Stimulated activated CD8-positive, alpha-beta memory T cell treated with anti-CD3 and anti-CD28 coated beads, Interleukin-15, amount 100 ng/mL, for 48 hours (primary cell): ENCODE measurements at places on chromosomes 5 and 9.

GRCh38 chr9:5188060-5188984 lies 2.9 kb upstream of the INSL6 start:
- no peak for DNase-seq

- DNase-seq = no peak
Measured at GRCh38 chr5:160233215-160233614, 3.9 kb downstream of the FABP6 start.

- no peak for DNase-seq
Measured at GRCh38 chr9:14245901-14246525, 67.9 kb downstream of the NFIB start.

DNA sequence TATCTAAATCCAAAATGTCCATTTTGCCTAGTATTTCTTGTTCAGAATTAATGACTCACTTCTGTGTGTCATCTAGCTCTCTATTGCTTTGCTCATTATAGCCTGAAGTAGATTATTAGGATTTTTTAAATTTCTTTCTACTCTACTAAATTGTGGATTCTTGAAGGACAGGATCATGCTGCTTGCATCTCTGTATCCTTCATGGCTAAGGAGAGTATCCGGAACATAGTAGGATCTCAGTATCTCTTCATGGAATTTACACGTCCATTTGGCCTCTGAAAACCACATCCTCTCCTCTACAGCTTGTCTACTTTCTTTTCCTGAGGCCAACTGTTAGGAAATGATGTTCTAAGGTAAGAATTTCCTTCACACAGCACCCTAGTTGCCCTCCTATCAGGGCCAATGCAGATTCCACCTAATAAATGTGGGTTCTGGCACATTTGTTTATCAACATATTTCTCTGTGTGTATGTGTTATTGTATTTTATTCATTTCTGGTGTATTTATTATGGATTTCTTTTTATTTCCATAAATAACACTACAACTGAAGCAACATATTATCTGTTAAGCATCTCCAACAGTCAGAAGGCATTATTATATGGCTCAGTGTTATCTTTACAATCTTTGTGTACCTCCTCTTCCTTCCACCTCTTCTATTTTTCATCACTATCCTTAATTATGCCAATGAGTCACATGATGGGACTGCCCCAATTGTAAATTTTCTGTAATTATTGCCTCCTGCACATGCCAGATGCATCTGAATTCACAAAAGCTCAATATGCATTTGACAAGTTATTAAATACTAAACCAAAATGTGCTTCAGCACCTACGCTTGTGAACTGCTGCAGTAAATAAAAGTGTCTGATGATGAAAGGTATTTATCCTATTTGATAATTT lies 557.8 kb upstream of the TLE4 start:
- DNase-seq = no peak

DNA sequence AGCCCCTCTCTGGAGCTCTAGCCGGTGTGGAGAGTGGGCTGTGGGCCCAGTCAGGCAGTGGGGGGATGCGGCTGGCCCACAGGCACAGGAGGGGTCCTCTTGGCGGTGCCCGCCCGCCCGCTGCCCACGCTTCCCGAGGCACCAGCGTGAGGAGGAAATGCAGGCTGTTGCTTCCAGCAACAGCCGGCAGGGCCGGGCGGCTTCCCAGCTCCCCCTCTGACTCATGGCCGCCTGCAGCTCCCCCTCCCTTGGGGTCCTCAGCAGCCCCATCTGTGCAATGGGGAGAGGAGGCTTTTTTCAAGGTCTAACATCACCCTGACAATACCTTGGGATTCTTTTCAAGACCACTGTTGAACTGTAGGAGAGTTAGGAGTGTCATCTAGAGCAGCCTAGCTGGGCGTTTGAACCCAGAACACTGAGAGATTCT lies 10.4 kb downstream of the CXXC5 start:
- DNase-seq = no peak

DNA sequence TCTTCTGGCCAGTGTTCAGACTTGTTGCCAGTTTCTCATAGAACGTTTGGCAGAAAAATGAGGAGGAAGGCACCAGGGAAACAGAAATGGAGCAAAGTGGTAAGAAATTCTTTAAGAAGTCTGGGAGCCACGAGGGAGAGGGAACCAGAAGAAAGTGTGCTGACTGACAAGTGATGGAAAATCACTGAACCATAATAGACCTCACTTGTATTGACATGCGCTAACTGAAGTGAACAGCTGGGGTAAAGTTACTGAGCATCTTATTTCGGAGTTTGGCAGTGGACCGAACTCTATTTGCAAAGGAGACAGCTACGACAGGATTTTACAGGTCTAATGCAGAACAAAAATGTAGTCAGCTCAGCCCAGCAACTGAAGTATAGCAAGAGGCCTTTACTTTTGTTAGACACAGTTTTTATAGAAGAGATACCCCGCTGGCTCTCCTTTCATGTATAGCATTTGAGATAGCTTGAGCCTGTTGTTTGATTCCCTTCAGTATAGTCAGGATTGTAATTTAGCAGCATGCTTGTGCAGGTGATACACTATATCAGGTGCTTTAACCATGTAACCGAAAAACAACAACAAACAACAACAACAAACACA lies 53.6 kb downstream of the HMHB1 start:
- DNase-seq = no peak

- no peak for DNase-seq
Measured at GRCh38 chr9:36637491-36638270, 65.0 kb downstream of the MELK start.

DNA sequence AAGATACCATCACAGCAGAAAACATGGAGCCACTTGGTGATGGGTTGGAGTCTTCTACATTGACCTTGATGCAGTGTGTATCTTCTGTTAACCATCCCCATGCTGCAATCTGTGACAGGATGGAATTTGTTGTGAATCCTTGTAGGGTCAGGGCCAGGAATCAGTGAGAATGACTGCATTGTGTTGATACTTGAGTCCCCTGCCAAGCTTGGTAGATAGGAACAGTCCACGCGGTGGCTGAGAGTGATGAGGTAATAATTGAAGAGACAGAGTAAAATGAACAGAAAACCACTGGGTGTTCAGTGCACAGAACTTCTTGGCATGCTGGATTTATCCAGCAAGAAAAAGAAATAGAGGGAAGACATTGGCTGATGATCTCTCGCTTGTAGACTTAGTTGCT lies 217.5 kb downstream of the MAN2A1 start:
- no peak for DNase-seq

GRCh38 chr5:41722359-41722950 lies 147.8 kb downstream of the OXCT1 start:
- no peak for DNase-seq

DNA sequence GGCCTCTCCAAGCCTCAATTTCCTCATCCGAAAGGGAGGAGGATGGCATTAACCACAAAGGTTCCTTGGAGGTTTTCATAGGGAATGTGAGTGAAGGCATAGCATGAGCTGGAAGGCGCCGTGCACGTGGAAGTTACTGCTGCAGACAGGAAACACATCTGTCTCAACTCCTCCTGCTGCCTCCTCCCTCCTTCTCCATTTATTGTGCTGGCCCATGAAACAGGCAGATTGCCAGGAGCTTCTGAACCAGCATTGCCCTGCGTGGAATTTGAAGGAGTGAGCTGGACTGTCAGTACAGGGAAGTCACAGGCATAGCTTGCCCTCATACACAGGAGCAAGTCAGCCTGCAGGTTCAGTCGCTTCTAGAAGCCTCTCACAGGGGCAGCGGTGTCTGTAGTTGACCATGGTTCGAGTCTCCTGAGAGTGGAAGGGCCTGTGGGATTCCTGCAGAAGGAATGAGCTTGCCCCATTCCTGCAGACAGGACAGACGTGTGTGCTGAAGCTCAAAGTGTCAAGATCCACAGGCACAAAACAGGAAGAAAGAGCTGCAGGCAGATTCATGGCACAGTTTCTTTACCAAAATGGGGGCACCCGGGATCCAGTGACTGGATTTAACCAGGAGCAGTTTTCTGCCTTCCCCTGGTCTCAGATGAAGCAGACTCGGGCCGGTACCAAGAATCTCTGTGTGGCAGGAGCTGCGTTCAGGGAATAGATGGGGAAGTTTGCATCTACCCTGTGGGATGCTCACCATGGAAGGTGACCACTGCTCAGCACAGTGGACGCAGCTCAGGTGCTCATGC lies 48.7 kb upstream of the CTSL start:
- DNase-seq = no peak

DNA sequence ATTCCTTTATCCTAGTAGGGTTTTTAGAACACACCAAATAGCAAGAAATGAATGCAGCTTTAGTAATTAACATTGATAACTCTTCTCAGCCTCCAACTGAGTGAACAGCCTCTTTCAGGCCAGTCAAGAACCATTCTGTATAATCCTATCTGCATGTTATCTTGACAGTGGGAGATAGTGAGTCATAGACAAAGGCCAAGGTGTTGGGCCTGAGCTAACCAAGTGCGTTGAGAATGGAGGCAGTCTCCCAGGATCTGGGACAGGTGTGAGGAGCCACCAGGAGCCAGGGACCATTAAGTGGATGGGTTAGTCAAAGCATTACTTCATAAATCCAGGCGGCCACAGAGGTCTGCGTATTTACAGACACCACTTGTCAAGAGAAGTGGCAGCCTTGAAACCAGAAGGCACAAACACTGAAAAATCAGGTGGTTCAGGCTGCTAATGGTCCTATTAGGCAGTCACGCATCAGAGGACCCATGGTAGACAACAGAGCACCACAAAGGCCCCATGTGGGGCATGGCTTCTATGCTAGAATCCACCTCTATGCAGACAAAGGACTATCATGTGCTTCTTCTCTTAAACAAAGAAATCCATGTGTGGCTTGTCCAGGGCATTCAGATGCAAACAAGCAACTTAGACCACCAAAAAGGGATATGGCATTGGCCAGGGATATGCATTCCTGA lies 409.7 kb upstream of the PIK3R1 start:
- DNase-seq = no peak

DNA sequence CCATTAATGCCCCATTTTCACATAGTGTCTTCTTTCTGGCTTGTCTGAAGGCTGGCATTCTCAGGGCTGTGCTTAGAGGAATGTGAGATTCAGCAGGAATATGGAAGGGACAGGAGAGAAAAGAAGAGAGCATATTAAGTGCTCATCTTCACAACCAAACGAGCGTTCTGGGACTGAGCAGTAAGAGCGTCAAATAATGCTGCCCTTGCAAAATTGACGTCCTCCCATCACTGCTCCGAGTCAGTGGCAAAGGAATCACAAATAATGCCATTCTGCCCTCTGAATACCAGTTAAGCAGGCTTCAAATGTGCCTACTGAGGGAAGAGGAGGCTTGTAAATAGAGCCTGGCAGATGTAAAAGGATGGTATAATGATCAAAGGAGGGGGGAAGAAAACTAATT lies 351.2 kb downstream of the EBF1 start:
- no peak for DNase-seq

DNA sequence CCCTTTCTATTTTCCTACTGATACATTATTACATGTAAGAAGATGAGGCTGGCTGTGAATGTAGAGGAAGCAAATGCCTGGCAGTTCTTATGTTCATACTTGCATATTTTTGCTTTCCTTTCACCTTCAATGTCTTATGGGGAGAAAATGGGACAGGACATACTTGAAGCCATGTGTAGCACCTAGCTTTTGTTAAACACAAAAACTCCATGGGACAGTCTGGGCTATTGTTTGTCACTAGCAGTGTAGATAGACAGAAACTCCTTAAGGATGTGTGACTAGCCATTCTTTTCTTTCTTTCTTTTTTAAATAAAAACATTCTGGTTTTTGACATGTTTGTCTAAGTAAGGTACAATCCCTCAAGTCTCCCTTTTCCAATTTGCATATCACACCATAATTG lies 122.7 kb downstream of the ARL15 start:
- no peak for DNase-seq

GRCh38 chr9:137128862-137129455 lies 10.0 kb upstream of the GRIN1 start:
- DNase-seq = no peak

DNA sequence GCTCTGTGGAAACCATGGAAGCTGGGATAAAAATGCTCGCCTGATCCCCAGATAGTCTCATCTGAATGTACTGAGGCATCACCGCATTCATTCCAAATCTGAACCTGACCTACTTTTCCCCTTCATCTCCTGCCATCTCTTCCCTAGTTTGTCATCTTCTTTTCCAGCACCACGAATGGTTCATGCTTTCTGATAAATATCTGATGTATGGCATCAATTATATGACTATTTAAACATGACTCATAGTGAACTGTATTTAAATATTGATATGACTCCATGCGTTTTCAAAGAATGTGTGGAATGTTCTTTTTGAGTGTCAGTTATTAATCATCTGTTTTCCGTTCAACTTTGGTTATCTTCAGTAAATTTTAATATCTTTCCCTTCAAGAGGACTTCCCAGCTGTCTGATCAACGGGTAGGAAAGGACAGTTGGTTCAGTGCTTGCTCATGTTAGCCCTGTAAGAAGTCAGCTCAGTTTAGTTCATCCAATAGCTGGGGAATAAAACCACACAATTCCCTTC lies 21.1 kb downstream of the BASP1 start:
- no peak for DNase-seq

DNA sequence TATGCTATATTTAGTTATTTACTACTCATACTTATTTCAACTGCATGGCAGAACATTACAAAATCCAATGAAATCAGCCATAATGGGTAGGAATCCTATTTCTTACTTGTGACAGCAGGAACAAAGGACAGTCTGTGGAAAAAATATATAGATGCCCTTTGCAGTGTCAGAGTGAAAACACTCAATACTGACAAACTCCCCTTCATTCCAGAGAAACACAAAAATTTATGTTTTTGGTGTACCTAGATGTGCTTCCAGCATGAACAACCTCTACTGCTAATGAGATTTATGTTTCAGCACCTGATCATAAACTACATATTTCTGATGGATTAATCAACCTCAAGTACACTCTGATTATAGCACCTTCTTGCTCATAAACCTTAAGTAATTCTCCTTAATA lies 132.4 kb downstream of the CDH10 start:
- no peak for DNase-seq
